ENCODE measurements at places on chromosomes 3 and 15. TPM values are rescaled to one million over a fixed set of nuclear protein-coding genes. Genes with fewer than 3 reads are reported as not detected.

Gene MAGEF1
- total RNA-seq, result 16.4 TPM

Gene CPB1
- not detected for total RNA-seq

DNA sequence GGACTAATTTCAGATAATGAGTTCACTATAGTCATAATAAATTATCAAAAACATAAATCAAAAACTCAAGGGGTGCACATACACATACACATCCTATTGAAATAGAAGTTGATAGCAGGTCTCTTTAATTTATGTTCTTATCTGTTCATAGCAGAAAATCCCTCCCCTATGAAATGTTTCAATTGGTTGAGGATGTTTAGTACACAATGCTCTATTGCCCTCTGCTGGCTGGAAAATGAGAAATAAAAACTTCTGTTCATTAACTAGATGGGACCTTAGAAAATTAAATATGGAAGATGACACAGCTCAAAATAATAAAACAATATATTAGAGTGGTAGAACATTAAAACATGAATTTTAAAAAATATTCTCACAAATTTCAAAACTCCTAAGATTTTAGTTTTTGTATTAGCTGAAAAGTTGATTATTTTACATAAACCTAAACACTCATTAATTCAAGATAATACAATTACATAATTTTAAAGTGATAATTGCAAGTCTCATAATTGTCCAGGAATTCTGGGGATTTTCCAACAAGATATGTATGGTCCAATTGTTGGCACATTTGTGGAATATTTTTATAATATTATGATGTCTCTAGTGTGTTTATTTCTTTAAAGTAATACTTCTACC lies 735.0 kb downstream of the ROBO1 start:
- DNase-seq, result peak; percentile 67

Gene CLK3
- total RNA-seq, result 114 TPM

Gene SUMF1
- 25.0 TPM for total RNA-seq

GRCh38 chr15:27660676-27661075 lies 438.4 kb downstream of the OCA2 start:
- no peak for DNase-seq

DNA sequence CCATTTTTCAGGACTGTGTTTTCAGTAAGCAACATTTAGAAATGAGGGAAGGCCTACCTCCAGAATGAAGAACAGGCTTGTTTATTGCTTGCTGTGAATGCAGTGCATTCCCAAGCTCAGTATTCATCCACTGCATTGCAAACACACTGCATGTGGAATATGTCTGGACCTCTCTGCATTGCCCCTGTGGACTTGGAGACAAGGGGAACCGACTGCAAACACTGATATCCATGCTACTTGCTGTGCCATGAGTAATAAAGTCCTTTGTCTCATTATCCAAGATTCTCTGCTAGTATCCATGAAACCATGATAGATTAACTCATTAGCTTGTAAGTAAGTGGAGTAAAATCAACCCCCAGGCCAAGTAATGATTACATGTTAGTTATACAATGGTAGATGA lies 301.2 kb upstream of the NR2E3 start:
- no peak for DNase-seq

DNA sequence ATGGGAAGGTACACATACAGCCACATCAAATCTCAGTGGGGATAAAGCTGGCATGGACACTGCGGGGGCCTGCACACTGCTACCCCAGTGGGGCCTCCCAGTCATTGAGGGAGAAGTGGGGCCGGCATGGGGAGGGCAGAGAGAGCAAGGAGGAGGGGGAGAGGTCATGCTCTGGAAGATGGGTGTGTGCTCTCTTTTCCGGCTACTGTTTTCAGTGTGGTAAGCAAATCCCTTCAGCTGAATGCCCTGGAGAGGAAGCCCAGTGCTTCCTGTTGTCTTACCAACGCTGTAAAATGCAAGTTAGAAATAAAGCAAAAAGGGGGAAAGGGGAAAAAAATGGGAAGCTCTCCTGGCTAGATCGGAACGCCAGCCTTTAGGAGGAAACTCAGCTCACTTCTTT lies 30.8 kb downstream of the NRROS start:
- no peak for DNase-seq

DNA sequence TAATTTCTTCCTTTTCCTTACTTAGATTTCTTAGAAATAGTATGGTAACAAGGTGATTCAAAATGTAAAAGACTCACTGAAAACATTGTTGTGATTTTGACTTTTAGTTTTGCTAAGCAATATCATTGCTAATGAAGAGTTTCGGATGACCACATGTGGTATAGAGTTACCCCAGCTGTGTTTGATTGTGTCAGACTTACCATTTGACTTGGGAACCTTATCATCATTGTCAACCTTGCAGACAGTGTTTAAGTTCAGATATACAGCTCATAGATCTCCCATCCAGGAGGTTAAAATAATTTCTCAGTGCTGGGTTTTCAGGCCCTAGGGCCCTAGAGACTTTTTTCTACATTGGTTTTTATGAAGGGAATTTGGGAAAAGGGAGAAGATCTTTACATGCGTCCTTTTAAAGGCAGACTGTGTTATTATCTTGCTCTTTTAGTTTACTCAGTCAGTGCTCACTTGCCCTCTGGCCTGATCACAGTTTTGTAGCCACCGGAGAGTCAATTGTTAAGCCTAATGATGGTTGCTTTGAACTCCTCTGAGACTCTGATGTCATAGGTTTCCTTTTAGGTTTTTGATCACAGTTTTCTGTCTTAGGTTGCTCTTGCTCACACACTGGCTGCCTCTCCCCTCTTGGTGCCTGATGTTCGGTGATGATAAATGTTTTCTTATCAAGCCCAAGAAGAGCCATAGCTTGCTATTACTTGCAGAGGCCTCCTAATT lies 133.5 kb upstream of the ZPLD1 start:
- no peak for DNase-seq

- DNase-seq, result peak; percentile 81
Observed at GRCh38 chr15:35289024-35289617, 204.0 kb upstream of the NANOGP8 start.

DNA sequence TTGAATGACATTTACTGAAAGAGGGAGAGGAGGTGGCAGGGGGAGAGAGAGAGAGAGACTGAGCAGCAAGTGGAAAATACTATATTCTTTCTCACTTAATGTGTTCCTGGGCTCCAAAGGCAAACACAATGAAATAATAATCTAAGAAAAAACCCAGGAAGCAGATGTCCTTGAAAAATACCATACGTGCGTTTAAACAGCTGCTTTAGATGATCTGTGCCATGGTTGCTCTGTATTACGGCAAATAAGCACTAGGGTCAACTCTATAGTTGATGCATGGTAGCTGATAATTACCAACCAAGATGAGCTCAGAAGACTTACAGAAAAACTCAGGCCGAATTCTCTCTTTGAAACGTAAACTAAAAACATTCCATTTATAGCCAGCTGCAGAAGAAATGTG lies 410.3 kb upstream of the TBL1XR1 start:
- DNase-seq, result peak; percentile 37

GRCh38 chr15:80429964-80430363 lies 25.8 kb downstream of the ARNT2 start:
- no peak for DNase-seq

GRCh38 chr3:43366481-43366880 lies 80.1 kb downstream of the SNRK start:
- DNase-seq, result no peak

Gene EPHB3
- 0.83 TPM for total RNA-seq

Gene ZSCAN29
- total RNA-seq, result 9.4 TPM

GRCh38 chr3:17181413-17181907 lies 296.7 kb downstream of the PLCL2 start:
- no peak for DNase-seq

- no peak for DNase-seq
Observed at GRCh38 chr15:78679089-78679511, 38.1 kb upstream of the CHRNB4 start.

Gene UCN2
- total RNA-seq, result 0.54 TPM

GRCh38 chr3:5188419-5189221 lies 1.1 kb downstream of the EDEM1 start:
- peak; percentile 17 for DNase-seq

DNA sequence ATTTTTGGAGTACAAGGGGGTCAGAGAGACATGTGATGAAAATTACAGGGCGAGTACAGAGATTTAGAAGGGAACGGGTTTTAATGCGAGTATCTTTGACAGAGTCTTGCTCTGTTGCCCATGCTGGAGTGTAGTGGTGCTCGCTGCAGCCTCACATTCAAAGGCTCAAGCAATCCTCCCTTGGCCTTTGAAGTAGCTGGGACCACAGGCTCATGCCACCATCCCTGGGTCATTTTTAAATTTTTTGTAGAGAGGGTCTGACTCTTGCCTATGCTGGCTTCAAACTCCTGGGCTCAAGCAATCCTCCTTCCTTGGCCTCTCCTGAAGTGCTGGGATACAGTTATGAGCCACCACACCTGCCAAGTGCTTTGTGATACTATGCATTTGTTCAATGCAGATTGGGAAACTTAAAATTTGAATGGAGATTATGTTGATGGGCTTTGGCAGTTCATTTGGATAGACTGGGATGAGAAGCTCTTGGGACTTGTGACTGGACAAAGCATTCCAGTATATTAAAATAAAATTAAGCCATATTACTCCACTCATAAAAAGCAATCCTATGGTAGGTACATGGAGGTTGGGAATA lies 4.0 kb upstream of the LMLN start:
- DNase-seq, result no peak

- DNase-seq, result no peak
Observed at GRCh38 chr15:94015324-94015723, 216.0 kb upstream of the MCTP2 start.

GRCh38 chr3:69122403-69122802 lies at the start of gene LMOD3:
LMOD3 (minus strand) TSS chr3:69122595; CDS start chr3:69122386, 209 bp downstream.
- no peak for DNase-seq

Gene CRABP1
- total RNA-seq, result not detected

- DNase-seq, result no peak
Observed at GRCh38 chr3:88061746-88062145, 2.7 kb downstream of the ZNF654 start.

- DNase-seq, result no peak
Observed at GRCh38 chr3:174232658-174233429, 626.3 kb upstream of the NAALADL2 start.

DNA sequence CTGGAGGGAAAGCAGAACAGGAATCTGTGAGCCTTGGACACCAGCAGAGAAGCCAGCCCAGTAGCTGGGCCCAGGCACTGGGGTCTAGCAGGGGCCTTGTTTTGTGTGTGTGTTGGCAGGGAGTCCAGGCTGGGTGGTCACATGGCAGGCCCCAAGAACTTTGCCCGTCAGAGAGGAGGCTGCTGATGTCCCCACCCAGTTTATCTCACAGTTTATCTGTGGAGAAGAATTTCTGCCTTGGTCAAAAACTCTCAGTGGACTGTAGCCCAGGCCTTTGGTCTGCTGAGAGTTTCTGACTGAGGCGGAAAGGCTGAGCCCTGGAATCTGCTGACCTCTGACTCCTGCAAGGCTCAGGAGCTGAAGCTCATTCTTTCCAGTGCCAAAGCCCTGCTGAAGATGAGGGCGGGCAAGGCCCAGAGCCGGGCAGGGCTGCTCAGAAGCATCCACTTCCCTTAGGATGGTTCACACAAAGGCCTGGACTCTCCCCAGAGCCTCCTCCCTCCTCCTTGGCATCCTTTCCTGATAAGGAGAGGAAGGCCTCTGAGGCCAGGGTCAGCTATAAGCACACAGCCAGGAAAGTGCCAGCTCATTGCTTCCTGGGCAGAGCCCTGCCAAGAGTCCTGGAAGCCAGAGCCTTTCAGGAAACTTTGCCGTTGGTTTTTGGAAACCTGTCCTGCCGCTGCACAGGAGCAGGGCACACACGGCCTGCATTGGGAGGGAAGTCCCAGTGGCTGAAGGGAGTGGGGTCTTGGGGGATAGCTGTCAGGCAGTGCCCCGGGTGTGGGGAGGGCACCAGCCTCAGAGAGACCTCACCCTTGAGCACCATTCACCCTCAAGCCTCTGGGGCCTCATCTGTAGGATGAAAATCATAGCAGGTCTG lies 37.2 kb upstream of the SLCO2A1 start:
- no peak for DNase-seq

DNA sequence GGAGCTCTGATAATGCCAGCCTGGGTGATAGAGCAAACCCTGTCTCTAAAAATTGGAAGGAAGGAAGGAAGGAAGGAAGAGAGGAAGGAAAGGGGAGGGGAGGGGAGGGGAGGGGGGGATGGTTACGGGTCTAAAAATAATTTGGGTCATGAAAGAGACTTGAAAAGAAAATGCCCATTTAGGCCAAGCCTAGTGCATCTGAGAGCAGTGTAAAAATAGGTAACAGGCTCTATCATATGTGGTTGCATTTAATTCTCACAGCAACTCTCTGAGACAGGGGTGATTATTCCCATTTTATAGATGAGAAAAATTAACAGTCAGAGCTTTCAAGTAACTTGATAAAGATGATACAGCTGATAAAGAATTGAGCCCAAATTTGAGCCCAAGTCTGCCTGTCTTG lies 3.6 kb upstream of the ECE2 start:
- DNase-seq, result no peak

Gene SLC9C1
- not detected for total RNA-seq

Gene XYLB
- 2.5 TPM for total RNA-seq

DNA sequence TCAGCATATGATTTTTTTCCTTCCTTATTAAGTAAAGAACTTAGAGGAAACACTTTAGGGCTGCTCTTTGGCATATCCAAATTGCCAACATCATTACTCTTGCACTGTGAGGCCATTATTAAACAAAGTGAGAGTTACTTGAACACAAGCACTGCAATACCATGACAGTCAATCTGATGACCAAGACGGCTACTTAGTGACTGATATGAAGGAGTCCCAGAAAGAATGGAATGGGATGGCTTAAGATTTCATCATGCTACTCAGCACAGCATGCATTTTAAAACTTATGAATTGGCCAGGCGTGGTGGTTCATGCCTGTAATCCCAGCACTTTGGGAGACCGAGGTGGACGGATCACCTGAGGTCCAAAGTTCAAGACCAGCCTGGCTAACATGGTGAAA lies 55.2 kb downstream of the FAM98B start:
- DNase-seq, result no peak

Gene NUP210
- total RNA-seq, result under 0.01 TPM

- no peak for DNase-seq
Observed at GRCh38 chr15:68415061-68415460, 16.9 kb downstream of the ITGA11 start.

- peak; percentile 62 for DNase-seq
Observed at GRCh38 chr3:48564022-48564421, 441 bp upstream of the UCN2 start.

GRCh38 chr15:71571641-71572040 lies 238.7 kb upstream of the NR2E3 start:
- no peak for DNase-seq

DNA sequence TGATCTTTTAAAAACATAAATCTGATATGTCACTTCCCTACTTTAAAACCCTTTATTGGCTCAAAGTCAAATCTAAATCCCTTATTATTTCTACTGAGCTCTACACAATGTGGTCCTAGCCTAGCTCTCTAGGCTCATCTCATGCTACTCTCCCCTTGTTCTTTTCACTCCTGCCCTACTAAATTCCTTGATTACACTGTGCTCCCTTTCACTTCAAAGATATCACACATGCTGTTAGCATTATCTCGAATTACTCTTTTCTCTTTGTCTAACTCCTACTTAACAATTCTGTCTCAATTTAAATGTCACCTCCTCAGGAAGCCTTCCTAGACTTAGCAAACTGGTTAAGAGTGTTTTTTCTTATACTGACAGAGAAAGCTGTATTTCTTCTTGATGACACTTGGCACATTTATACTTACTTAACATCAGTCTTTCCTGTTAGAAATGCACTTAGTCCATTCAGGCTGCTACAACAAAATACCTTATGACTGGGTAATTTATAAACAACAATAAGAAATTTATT lies 102.0 kb downstream of the SCAPER start:
- no peak for DNase-seq

- DNase-seq, result peak; percentile 21
Observed at GRCh38 chr3:136311968-136312367, 61.8 kb downstream of the PCCB start.

Gene SLC6A1
- total RNA-seq, result not detected

Measured in IMR-90 (cell line).